ENCODE measurements at places on chromosomes 4 and X. TPM values are rescaled to one million over a fixed set of nuclear protein-coding genes. Genes with fewer than 3 reads are reported as not detected.

The ATXN3L gene
- not detected for total RNA-seq

The NRK gene
- total RNA-seq, result 0.16 TPM

The APLN gene
- total RNA-seq, result not detected

The NHS gene
- total RNA-seq, result 3.6 TPM

The GUCY1B1 gene
- not detected for total RNA-seq

The CNKSR2 gene
- not detected for total RNA-seq

The DCAF8L1 gene
- not detected for total RNA-seq

The ANTXR2 gene
- total RNA-seq, result 45.1 TPM

The WDR17 gene
- 1.5 TPM for total RNA-seq

The CYBB gene
- not detected for total RNA-seq
